Activated CD8-positive, alpha-beta memory T cell treated with anti-CD3 and anti-CD28 coated beads for 1 hour (primary cell): ENCODE measurements at places on chromosomes 1 and 21.
A peak's percentile ranks its signal among the peaks of the same experiment; 100 is the strongest.

DNA sequence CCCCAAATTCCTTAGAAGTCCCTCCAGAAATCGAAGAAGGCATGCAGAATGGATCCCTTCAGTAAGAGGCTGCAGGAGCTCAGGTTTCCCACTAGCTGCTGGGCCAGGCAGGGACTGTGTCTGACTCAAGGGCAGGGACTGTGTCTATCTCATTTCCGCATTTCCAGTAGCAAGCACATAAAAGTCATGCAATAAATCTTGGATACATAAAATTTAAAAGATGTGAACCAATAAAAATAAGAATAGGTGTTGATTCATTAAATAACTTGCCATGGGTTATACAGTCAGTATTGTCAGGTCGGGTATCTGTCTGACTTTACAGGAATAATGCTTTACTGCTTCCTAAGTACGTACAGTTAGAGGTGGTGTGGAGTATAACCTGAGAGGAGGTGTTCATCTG, 15.2 kb downstream of the PM20D1 start:
- no peak for DNase-seq

- DNase-seq: no peak
These were observed 33.7 kb downstream of the PRDM2 start for GRCh38 chr1:13733711-13734110.

GRCh38 chr1:213702703-213703102, 285.1 kb upstream of the PROX1 start:
- no peak for DNase-seq

DNA sequence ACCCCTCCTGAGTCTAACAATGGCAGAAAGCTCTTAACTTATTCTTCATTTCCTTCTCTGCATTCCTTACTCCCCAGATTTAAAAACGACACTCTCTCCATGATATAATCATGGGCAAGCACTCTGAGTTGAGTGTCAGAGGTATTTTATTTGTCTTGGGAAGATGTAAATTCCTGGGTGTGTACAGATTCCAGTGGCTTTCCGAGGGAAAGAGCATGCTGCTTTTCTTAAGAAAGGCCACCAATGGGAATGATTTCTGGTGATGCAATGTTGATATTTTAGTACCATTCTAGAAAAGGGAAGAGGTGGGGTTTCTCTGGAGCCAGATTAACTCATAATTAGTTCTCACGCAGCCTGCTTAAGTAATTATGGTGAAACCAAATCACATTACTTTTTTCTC, 47.8 kb upstream of the BTG3 start:
- no peak for DNase-seq

- DNase-seq: no peak
These were observed 178.0 kb downstream of the MATN1 start for GRCh38 chr1:30545365-30545764.

DNA sequence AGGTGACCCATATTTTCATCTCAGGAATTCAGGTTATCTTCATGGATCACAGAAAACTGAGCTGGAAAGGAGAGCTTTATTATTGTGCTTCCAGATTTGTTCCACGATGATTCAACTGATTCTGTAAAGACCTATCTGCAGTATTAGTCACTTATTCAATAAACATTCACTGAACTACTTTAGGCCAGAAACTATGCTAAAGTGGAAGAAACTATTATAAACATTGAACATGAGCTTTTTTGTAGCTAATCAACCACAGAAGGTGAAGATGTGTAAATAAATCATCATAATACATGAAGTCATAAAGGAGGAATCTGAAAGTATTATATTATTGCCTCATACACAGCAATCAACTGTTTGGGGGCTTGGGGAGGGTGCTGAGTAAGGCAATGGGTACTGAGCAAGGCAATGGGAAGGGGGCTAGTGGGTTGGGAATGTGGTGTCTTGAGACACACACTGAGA, 30.6 kb upstream of the EXO1 start:
- DNase-seq: no peak

DNA sequence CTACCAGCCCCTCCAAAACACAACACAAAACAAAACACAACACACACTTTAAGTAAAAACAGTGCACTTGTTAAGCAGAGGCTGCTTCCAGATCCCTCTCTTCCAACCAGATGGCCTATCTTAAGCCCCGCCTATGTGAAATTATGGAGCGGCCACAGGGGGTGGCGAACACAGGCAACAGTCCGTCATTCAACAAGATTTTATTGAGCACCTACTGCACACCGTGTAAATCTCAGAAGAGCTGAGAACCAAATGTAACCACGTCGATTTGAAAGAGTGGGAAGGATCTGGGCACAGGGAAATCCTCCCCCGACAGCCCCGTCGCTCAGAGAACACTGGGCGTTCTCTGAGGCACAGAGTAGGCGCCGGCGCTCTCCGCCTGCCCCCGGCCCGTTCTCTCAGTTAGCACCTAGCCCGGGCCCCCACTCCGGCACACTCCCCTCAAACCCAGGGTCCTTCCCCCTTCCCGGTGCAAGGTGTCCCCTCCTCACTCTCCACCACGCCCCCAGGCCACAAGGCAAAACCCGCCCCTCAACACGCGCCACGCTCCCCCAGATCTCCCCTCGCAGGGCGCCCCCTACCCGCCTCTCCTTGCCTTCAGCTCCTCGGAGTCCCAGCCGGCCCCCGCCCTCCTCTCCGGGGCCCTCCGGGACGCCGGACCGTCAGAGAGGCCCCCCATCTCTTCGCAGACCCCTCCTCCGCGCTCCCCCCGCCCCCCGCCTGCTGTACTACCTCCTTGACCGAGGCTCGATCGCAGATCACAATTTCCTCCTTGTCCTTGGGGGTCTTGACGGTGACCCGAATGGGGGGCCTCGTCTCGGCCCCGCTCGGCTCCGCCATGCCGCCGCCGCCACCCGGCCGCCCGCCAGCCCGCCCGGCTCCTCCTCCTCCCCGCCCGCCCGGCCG, 483 bp downstream of the UBQLN4 start:
- DNase-seq: peak; percentile 56

GRCh38 chr1:117631359-117632160, 25.7 kb downstream of the TENT5C start:
- no peak for DNase-seq

GRCh38 chr21:36184545-36184944, 27.9 kb downstream of the DOP1B start:
- DNase-seq: no peak

- DNase-seq: no peak
These were observed 74.6 kb downstream of the RGL1 start for GRCh38 chr1:183879494-183879893.

DNA sequence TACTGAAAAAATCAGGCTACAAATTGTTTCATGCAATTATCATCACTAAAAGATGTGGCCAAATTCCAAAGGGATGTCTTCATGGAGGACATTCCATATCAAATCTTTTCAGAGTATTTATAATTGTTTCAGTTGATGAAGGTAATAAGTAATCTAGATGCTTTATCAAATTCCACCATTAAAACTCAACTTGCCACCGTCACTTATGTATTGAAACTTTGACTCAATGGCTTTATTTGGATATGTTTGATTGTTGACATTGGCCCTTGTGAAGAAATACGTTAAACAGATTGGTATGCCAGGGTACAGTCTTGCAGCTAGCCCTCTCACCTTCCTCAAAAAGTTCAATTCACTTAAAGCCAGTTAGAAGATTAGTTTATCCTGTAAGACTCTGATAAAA, 32.2 kb upstream of the PALMD start:
- no peak for DNase-seq

- no peak for DNase-seq
These were observed 34.4 kb downstream of the KCNN3 start for GRCh38 chr1:154835531-154836324.

- DNase-seq: no peak
These were observed 624.1 kb upstream of the USP24 start for GRCh38 chr1:55839221-55839620.

DNA sequence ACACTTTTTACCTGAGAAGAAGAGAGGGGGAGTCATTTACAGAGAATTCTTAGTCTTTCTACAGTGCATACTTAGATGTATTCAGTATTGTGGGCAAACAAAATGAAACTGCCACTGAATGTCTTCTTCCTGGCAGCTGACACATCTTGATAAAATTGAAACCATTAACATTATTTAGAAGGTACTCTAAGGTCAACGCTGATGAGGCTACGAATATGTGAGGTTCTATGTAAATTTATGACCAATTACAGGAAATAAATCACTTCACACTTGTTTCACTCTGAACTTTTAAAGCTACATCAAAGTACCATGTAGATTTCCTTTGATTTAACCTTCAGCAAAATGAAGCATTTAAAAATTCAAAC, 51.3 kb upstream of the GFI1 start:
- DNase-seq: no peak
